Activated T-helper 1 cell treated with anti-CD3 and anti-CD28 coated beads, Interleukin-12 subunit alpha, Interleukin-12 subunit beta, Interleukin-2, Interleukin-4 antibody, amounts not matched to agents 30 ng/mL and 10 ng/mL and 1 ng/mL, durations not matched to agents 14 hours and 24 hours and 36 hours (primary cell): ENCODE measurements at places on chromosomes 11 and 22. TPM values are rescaled to one million over a fixed set of nuclear protein-coding genes. Genes with fewer than 3 reads are reported as not detected.
A peak's percentile ranks its signal among the peaks of the same experiment; 100 is the strongest.

GRCh38 chr11:17687946-17688670 is 31.3 kb upstream of the MYOD1 start:
- H3K27ac ChIP-seq, result no peak overlapping the region
- H3K4me3 ChIP-seq, result no peak overlapping the region
- no peaks in the 10 kb centered on the region for H3K36me3 ChIP-seq
- H3K4me1 ChIP-seq, result no peaks in the 10 kb centered on the region
- DNase-seq, result no peak

- no peak for DNase-seq
- peak overlapping the region; percentile 97 for H3K4me3 ChIP-seq
- H3K36me3 ChIP-seq, result peaks cover 8% of the 10 kb centered on the region
Measured at GRCh38 chr11:65136515-65137096, 2.3 kb upstream of the SYVN1 start.

DNA sequence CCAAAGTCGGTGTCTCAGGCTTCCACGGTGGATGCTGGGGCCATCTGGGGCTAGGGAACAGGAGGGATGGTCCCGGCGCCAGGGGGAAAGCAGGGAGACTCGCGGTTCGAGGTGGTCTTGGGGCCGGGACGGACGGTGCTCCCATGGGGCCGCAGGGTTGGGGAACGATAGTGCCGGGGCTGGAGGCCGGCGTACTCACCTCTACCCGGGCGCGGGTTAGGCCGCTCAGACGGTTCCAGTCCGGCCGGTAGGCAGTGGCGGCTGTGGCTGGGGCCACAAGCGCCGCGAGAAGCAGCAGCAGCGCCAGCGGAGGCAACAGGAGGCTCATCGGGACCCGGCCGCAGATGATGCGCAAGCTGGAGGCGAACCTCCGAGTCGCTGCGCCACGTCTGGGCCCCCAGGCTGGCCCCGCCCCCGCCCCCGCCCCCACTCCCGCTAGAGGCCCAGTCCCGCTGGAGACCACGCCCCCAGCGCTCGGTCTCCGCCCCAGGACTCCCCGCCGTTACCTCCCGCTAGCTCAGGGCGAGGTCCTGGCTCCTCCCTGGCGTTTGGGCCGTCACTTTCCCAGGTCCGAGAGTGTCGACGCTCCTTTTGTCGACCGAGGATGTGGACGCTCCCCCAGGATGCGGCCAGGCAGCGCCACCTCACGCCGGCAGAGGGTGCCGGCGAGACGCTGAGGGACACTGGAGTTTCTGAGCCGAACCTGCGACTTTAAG is at the start of gene SELENOM:
Gene SELENOM, minus strand, starts transcription at position 391 of the 716 bp plus-strand sequence. Its CDS starts 63 bp downstream, at position 328.
- H3K27ac ChIP-seq, result peak within 1 kb of the TSS; percentile 33
- peaks cover 19% of the 10 kb centered on the region for H3K4me1 ChIP-seq
- peaks cover 6% of the 10 kb centered on the region for H3K27me3 ChIP-seq
- no peaks in the 10 kb centered on the region for H3K36me3 ChIP-seq
- peak within 1 kb of the TSS; percentile 83 for H3K4me3 ChIP-seq

DNA sequence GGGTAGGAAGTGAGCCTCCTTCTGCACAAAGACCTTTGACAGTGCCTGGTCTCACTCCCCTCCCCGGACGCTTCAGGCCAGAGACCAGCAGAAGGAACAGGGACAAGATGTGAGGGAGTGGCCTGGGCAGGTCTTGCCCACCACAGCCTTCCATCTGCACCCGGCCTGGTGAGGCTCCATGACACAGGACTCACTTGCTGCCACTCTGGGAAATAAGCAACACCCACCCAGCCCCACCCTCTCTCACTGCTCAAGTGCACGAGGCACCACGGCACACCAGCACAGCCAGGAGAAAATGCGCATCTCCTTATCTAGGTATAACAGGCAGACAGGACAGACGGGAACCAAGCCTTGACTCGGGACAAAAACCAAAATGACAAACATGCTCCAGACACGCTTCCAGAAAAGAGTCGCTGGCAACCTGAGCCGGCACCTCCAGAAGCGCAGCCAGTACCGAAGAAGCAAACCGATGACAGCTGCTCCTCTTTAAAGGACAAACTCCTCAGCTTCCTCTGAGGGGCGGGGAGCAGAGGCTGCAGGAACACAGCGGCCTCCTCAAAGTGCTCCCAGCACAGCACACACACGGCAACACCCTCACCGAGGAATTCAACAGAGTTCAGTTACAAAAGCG is 41.7 kb downstream of the BRD1 start:
- peaks cover 28% of the 10 kb centered on the region for H3K36me3 ChIP-seq
- H3K27me3 ChIP-seq, result no peaks in the 10 kb centered on the region
- DNase-seq, result no peak
- peaks cover 28% of the 10 kb centered on the region for H3K4me1 ChIP-seq
- no peak overlapping the region for H3K4me3 ChIP-seq
- H3K27ac ChIP-seq, result no peak overlapping the region

The PLAAT2 gene
- total RNA-seq, result not detected in 2 replicates
